Stimulated activated CD4-positive, alpha-beta T cell treated with anti-CD3 and anti-CD28 coated beads, Interleukin-15, amount 100 ng/mL, for 1 hour (primary cell): ENCODE measurements at places on chromosomes 4 and X.

- DNase-seq: no peak
Observed at GRCh38 chrX:71393919-71394318, 27.8 kb downstream of the TAF1 start.

- no peak for DNase-seq
Observed at GRCh38 chrX:51614353-51615012, 4.2 kb downstream of the CENPVL3 start.

DNA sequence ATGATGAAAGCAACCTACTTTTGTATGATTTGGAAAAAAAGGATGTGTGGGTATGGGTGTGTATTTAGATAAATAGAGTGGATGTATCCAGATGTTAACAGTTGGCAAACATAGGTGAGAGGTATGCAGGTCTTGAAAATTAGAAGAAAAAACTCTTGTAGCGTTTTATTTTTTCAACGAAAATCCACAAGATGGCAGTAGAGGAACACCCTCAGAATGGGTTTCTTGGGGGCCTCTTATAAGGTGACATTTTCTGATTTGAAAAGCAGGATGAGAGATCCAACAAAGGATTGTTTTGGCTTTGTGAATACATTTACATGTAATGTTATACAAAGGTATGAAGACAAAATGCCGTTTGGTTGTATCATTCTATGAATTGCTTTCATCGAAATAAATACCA, 68.3 kb downstream of the FMR1NB start:
- DNase-seq: no peak

- DNase-seq: no peak
Observed at GRCh38 chr4:1384675-1385372, 21.4 kb downstream of the NKX1-1 start.

- DNase-seq: no peak
Observed at GRCh38 chrX:44157283-44157682, 184.1 kb upstream of the NDP start.

DNA sequence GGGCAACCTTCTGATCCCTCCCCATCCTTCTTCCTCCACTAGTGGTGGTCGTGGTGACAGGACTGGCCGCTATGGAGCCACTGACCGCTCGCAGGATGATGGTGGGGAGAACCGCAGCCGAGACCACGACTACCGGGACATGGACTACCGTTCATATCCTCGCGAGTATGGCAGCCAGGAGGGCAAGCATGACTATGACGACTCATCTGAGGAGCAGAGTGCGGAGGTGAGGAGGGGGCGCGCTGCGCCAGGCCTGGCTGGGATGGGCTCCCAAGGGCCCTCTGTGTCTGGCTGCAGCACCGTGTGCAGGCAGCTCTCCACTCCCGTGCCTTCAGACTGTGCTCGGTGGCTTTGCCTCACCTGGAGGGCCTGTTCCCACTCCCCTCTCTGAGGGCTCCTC, 24.3 kb downstream of the RBM10 start:
- no peak for DNase-seq

- DNase-seq: no peak
Observed at GRCh38 chrX:637660-638481, 7.3 kb downstream of the SHOX start.

DNA sequence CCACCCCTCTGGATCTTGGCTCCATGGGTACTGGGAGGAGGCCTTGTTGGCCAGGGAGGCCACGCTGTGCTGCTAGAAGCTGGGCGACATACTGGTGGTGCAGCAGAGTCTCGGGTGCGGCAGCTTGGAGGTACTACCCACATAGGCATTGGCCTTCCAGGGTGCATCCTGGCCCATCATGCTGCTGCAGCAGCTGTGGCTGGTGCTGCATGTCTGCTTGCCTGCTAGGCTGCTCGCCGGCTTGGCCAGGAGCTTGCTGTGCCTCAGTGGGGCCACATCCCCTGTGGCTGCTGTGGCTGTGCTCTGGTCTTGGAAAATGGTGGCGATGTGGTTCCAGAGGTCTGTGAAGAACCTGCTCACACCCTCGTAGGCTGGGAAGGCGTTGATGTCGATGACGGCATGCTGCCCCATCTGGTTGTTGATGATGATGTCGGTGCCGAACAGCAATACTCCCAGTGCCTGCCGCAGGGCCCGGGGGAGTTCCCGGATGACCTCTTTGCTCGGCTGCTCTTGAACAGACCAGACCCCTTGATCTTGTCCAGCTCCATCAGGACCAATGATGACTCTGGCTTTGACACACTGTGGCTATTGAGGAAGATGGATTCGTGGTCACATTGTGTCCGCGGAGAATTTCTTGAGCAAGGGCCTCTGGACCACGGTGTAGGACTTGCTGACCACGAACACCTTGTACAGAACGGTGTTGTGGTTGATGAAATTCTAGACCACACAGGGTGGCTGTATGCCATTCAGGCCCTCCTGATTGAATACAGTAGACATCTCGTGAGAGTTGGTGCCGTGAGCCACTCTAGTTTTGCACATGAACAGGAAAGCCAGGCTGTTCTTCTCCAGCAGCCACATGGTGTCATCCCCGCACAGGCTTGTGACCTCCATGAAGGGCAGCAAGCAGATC, 11.8 kb downstream of the RBM10 start:
- DNase-seq: no peak

- DNase-seq: no peak
Observed at GRCh38 chr4:164892018-164892417, 15.0 kb downstream of the APELA start.

- no peak for DNase-seq
Observed at GRCh38 chr4:37450911-37451310, 206.4 kb downstream of the NWD2 start.

- no peak for DNase-seq
Observed at GRCh38 chr4:159447296-159447695, 344.4 kb downstream of the RAPGEF2 start.

DNA sequence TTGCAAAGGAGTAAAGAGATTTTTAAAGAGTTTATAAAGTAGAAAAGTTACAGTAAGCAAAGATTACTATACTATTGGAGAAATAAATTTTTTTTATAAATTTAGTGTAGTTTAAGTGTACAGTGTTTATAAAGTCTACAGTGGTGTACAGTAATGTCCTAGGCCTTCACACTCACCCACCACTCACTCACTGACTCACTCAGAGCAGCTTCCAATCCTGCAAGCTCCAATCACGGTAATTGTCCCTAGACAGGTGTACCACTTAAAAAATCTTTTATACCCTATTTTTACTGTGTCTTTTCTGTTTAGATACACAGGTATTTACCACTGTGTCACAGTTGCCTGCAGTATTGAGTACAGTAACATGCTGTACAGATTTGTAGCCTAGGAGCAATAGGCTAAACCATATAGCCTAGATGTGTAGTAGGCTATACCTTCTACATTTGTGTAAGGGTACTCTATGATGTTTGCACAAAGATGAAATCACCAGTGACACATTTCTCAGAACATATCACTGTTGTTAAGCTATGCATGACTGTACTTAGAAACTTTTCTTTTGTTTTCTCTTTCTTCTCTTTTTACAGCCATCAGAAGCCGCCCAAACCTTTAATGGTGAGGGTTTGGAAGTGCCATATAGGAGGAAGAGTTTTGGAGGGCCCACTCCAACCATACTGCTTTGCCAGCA, 11.8 kb upstream of the SH3RF1 start:
- no peak for DNase-seq

- no peak for DNase-seq
Observed at GRCh38 chr4:77921701-77922100, 59.1 kb downstream of the MRPL1 start.

DNA sequence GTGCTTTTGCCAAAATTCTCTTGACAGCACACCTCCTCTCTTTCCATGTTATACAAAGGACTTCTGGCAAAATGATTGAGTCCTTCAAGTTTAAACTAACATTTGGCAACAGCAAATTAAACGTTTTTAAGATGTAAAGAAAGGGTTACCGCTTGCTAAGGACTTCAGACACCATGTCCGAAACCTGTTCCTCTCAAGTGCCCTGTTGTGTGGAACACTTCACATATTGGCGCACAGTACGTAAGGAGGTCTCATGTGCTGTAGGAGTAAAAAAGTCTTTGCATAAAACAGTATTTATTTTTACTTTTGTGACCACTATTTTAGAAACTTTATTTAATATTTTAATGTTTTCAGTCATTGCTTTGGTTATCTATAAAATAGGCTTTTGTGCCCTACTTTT, 33.7 kb upstream of the HPRT1 start:
- DNase-seq: no peak

GRCh38 chr4:15714141-15714540, 11.3 kb downstream of the BST1 start:
- no peak for DNase-seq

DNA sequence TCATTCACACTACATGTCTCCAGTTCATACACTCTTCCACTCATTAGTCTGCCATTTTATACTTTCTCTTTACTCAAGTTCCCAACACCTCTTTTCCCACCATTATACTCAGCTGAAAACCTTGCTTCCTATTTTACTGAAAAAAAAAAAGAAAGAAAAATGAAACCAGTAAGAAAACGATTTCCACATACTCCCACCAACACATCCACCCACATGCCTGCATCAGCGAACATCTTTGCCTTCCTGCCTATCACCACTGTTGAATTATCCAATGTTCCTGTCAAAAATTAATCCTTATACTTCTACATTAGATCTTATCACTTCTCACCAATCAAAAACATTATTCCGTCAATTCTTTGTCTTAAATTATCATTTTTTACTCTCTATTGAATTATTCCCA, 188.1 kb upstream of the FAM241A start:
- DNase-seq: no peak

GRCh38 chrX:20481632-20482031, 214.9 kb upstream of the RPS6KA3 start:
- DNase-seq: no peak

DNA sequence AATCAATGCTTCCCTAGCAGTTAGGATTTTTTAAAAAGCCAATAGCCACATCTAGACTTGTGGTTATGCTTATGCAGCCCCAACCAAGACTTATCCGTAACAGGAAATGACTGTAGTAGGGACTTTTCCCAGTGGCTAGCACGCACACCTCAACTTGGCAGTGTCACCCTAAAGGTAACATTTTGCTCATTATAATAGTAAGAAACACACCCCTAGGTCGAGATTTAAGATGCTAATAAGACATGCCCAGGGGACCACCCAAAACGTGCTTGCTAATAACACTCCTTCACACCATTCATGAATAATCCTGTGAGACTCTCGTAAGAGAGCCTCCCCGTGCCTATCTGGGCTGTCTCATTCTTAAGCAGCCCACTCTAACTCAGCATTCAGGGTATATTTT, 195.3 kb downstream of the CHIC1 start:
- no peak for DNase-seq

- DNase-seq: no peak
Observed at GRCh38 chrX:3527811-3528210, 181.4 kb upstream of the MXRA5 start.
